ENCODE measurements at places on chromosomes 11 and 22.

DNA sequence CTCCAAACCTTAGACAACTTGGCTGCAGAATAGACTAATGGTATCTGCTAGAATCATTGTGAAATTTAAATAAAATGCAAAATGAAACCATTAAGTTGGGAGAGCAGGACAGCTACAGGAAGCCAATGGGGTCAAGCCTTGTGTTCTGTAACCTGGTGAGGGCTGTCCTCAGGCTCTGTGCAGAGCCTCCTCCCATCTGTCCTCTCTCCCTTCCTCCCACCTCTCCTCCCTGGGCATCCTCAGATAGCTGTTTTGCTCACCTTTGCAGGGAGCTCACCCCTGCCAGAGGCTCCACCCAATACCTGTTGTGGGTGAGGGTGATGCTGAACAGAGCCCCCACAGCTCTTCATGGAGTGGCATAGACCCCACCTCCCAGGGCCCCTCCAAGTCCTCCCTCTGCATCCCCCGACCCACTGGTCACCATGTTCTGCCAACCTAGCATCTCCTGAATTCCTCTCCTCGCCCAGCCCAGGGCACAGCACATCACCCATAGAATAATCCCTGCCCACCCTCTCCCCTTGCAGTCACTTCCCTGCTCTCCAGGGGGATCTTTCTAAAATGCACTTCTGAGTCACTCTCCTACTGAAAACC is 100.3 kb downstream of the PDE2A start:
- DNase-seq = no peak

DNA sequence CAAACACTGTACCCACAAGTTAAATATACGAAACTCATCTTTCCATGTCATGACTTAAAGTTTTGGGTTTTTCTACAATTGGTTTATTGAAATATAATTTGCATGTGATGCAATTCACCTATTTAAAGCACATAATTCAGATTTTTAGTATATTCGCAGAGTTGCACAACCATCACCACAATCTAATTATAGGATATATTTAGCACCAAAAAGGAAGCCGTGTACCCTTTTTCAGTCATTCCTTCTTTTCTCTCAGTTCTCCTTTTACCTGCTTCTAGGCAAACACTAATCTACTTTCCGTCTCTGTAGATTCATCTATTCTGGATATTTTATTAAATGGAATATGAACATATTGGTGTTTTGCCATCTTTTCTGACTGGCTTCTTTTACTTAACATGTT is 1458.1 kb upstream of the TENM4 start:
- no peak for DNase-seq

GRCh38 chr11:6626971-6627761 is 7.9 kb upstream of the TPP1 start:
- no peak for DNase-seq

- DNase-seq = no peak
Measured at GRCh38 chr22:20909543-20910303, 7.5 kb upstream of the CRKL start.

- no peak for DNase-seq
Measured at GRCh38 chr11:100273066-100273815, 413.8 kb upstream of the ARHGAP42 start.

- DNase-seq = no peak
Measured at GRCh38 chr22:23075525-23076216, 5.4 kb downstream of the GNAZ start.

DNA sequence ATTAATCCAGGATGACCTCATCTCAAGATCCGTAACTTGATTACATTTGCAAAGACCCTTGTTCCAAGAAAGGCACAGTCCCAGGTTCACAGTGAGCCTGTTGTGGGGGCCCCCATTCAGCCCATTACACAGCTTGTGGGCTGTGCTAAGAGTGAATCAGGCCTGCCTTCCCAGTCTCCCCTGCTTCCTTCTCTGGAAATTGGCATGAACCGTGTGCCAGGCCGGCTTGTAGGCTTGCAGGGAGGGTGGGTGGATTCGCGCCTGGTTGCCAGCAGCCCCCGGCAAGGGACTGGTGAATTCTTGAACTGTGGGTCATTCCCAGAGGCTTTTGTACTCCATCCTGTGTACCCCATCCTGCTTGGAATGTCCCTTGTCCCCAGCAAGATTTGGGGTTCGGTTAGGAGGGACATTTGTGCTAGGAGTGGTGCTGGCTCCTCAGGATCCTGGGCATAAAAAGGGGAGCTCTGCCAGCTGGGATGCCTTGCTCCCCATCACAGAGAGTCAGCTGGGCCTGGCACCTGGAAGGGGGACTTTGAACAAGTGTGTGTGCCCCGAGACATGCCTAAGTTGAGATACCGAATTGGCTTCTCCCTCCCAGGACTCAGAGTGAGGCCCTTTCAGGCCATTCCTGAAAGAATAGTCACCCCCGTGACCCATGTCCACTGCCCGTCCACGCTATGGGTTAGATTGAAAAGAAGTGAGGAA is 818.2 kb downstream of the BRD1 start:
- no peak for DNase-seq

DNA sequence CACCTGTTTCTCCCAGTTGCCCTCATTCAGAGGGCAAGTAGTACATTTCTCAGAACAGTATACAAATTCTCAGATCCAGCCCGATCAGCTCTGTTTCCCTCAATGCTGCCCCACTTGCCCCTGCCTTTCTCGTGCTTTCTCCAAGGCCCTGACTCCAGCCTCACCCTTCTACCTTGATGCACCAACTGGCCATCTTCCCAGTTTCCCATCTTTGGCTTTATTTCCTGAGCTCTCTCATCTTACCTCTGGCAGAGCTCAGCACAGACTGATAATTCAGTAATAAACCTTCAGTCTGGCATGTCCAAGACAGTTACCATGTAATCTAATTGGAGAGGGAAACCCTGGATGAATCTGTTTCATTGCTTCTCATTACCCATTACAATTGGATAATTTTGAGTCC is 184.5 kb upstream of the ISX start:
- DNase-seq = no peak

- no peak for DNase-seq
Measured at GRCh38 chr11:113670149-113670830, 35.8 kb downstream of the TMPRSS5 start.

- DNase-seq = no peak
Measured at GRCh38 chr11:82796998-82797961, 63.6 kb upstream of the FAM181B start.

- DNase-seq = no peak
Measured at GRCh38 chr11:96412761-96413381, 23.1 kb downstream of the JRKL start.

- no peak for DNase-seq
Measured at GRCh38 chr11:35969089-35970042, 25.5 kb downstream of the LDLRAD3 start.

GRCh38 chr11:133810766-133811165 is 34.5 kb downstream of the SPATA19 start:
- DNase-seq = no peak

DNA sequence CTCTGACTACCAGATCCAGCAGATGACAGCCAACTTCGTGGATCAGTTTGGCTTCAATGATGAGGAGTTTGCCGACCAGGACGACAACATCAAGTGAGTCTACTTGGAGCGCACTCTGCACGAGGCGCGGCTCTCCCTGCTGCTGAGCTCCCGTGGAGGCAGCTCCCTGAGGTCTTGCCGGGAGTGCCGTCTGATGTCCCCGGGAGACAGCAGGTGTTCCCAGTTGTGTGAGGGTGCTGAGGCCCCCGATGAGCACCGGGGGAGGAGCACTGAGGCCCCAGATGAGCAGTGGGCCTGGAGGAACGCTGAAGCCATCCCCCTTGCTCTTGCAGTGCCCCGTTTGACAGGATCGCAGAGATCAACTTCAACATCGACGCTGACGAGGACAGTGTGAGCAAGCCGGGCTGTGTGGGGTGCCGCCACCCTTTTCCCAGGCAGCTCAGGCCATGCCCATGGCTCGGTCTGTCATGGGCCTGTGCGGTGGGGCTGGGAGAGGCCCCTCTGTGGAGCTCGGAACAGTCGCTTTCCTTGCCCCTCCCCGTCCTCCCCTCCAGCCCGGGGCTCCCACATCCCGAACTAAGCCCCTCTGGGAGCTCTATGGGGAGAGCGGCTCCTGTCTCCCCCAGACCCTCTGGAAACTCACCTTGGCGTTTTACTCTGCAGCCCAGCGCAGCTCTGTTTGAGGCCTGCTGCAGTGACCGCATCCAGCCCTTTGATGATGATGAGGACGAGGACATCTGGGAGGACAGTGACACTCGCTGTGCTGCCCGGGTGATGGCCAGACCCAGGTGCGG is 37.1 kb downstream of the SBF1 start:
- no peak for DNase-seq

- DNase-seq = no peak
Measured at GRCh38 chr22:20889025-20889704, 28.0 kb upstream of the CRKL start.

DNA sequence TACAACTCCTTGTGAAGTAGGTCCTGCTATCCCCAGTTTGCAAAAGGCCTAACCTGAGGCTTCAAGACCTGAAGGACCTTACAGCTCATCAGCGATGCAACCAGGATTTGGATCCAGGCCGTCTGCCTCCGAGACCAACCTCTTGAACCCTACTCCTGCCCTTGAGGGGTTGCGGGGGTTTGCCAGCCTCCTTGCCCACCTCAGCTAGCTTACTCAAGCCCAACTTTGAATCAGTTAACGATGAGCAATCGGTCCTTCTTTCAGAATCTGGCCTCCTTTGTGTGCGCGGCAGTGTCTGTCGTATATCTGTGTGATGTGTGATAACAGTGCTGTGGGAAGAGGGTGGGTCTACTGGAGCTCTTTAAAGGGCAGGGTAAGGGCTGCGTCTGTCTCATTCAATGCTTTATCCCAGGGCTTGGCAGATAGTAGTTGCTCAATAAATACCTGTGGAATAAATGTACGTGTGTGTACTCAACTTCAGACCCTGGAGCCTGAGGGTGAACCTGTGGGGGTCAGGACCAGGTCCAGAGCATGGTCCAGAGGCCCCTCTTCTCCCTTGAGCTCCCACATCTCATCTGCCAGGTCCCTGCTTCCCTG is 3.2 kb downstream of the CHRM1 start:
- DNase-seq = no peak

DNA sequence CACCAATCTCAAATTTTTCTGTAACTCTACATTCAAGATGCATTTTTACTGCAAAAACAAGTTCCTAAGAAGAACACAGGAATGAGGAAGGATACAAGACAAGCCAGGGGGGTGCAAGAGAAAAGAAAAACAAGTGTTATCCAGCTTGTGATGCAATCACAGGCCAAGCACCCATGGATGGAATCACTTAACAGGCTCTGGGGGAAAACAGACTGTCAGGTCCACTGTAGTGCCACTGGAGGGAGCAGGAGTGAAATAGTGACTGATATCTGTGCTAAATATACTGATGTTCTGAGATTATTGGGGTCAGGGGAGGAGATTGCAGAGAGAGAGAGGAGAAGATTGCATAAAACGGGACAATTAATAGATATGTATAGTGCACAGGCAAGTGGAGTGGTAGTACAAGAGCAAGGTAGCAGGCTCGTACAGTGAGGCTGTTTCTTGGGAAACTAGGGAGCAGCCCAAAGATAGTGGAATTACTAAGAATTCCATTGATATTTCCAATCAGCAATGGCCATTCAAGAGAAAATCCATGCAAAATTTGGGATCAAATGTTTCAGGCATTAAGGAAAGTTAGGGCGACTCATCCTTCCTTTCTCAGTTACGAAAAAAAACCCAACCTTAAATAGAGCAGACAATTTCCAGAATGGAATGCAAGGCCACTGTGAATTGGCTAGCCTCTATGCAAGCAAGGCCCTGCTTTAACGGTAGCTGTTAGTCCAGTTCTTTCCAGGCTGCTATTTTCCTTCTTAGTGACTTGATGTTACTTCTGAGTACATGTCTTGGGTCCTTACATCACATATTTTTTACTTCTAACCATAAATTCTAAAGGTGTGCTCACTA is 52.2 kb upstream of the CEP126 start:
- DNase-seq = no peak

- no peak for DNase-seq
Measured at GRCh38 chr22:17552737-17553136, 10.6 kb upstream of the SLC25A18 start.

GRCh38 chr11:19777377-19778102 is 64.9 kb downstream of the NAV2 start:
- no peak for DNase-seq

- DNase-seq = no peak
Measured at GRCh38 chr11:114155116-114155515, 95.6 kb downstream of the ZBTB16 start.

GRCh38 chr11:57378186-57378585 is 2.8 kb downstream of the PRG3 start:
- DNase-seq = no peak

DNA sequence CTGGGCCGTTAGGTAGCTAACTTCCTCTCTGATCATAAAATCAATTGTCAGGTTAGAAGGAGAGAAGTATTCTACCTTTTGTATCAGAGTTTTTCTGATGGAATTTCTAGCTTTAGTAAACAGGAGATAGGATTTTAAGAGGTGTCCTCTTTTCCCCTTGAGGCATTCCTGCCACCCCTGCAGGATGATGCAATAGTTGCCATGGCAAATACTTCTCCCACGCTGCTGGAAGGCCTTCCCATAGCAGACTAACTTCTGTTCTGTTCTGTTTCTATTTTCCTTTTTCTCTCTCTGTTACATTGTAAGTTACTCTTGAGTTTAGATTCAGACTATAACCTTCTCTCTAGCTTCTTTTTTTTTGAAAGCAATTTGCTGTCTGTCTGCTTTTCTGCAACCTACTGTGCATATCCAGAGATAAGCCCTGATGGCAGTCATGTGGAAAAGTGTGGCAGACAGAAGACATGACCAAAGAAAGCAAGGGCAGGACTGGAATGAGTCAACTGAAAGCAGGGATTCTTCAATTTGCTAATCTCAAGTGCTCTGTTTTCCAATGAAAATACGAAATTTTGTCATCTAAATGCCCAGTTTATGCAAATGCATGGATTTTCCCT is 679.1 kb downstream of the DLG2 start:
- no peak for DNase-seq

DNA sequence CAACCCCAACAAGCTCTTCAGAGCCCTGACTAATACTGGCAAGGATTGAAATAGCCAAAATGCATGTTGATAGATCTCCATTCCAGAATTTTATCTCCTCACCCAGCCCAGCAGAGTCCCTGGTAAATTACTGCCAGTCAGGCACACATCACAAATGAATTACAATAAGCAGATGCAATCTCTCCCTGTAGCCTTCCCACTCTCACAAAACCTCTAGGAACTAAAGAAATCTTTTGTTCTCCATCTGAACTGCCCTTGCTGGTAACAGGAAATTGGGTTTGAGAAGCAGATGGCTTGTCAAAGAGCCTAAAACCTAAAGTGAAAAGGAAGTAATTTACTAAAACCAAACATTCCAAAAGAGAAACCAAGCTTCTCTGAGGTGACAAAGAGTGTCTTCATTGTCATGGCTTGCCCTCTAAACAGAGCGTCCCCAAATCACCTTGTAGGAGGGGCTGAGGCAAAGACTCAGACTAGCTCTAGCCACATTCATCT is 59.5 kb downstream of the FAM168A start:
- no peak for DNase-seq

- DNase-seq = no peak
Measured at GRCh38 chr11:119886667-119887230, 157.7 kb upstream of the NECTIN1 start.

Data from left renal cortex interstitium (tissue), 4 donors.